ENCODE measurements at places on chromosomes 6 and 20.
A peak's percentile ranks its signal among the peaks of the same experiment; 100 is the strongest.

DNA sequence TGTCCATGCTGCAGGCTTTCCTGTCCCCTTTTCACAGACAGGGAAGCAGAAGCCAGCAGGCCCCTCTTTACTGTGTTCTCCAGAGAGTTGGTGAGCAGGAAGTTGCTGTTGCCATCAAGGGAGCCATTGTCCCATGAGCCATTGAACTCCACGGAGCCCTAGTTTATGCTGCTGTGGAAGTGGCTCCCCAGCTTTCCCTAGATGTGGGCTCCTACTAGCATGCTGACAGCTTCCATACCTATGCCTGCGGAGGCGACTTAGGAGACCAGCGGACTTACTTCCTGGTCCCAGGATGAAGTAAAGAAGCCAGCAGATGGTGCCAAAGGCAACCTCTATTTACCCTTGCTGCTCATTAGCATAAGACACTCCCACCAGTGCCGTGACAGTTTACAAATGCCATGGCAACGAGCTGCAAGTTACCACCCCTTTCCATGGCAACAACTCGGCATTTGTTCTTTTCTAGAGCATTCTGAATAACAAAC, 30.8 kb upstream of the FKBP1A start:
- peak; percentile 18 for DNase-seq

GRCh38 chr6:80464901-80465300, 358.4 kb downstream of the BCKDHB start:
- no peak for DNase-seq

DNA sequence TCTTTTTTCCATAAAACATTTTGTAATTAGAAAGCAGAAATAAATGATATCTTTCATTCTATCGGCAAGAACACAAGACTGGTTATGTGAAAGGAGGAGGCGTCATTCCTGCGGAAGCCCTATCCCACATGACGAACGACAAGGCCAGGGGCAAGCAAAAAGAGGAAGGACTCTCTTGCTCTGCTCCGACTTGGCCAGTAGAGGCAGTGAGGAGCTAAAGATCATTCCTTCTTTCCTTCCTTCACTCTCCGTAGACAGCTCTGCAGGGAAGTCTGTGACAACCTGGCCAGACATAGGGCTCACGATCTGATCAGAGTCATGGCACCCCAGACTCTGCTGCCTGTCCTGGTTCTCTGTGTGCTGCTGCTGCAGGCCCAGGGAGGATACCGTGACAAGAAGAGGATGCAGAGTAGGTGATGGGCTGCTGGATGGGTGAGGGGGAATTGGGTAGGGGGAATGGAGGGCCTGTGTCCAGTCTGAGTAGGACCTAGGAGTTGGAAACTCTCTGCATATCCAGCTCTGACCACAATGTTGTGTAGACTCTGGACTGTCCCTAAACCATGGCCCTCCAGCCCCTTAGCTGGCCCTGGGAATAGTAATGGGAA, at the start of gene WFDC10A:
TSS of gene WFDC10A (plus strand) at position 244 of the 605 bp plus-strand sequence. CDS start at position 319, 75 bp downstream.
- DNase-seq, result peak; percentile 58

- DNase-seq, result no peak
These were observed 271.7 kb downstream of the RFPL4B start for GRCh38 chr6:112618849-112619248.

GRCh38 chr6:16136621-16137450, 8.0 kb downstream of the MYLIP start:
- DNase-seq, result peak; percentile 91

- no peak for DNase-seq
These were observed 61.9 kb upstream of the JARID2 start for GRCh38 chr6:15183979-15184378.

Measured in adipocyte (in vitro differentiated cells).